ENCODE measurements at places on chromosomes 6 and 20.
A peak's percentile ranks its signal among the peaks of the same experiment; 100 is the strongest.

GRCh38 chr6:45076217-45076930 lies 251.8 kb upstream of the RUNX2 start:
- DNase-seq = no peak

DNA sequence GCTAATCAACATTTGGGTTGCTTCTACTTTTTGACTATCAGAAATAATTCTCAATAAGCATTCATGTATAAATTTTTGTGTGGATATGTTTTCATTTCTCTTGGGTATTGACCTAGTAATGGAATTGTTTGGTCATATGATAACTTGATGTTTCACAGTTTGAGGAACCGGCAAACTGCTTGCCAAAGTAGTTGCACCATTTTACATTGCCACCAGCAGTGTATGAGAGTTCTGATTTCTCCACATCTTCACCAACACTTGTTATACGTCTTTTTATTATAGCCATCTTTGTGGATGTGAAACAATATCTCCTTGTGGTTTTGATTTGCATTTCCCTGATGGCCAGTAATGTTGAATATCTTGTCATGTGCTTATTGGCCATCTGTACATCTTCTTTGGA lies 42.6 kb upstream of the TGM2 start:
- DNase-seq = no peak

- no peak for DNase-seq
Measured at GRCh38 chr6:18978337-18979128, 591.4 kb downstream of the RNF144B start.

GRCh38 chr20:19024296-19025035 lies 188.0 kb upstream of the SLC24A3 start:
- DNase-seq = no peak

DNA sequence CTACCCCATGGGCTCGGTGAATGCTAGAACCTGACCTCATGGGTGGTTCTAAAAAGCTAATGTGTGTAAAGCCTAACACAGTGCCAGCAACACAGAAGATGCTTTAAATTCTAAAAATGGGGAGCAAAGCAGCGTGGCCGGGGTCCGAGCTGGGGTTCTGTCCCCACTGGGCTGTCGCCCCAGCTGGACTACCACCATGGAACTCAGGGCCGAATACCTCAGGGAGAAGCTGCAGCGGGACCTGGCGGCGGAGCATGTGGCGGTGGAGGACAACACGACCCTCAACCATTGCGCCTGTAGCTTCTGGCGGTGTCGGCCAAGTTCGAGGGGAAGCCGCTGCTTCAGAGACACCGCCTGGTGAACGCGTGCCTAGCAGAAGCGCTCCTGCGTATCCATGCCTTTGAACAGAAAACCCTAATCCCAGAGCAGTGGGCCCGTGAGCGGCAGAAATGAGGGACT lies 8.4 kb downstream of the SOX4 start:
- no peak for DNase-seq

- peak; percentile 66 for DNase-seq
Measured at GRCh38 chr6:170404036-170404435, 97.5 kb downstream of the FAM120B start.

GRCh38 chr6:95629551-95629950 lies 52.2 kb downstream of the MANEA start:
- no peak for DNase-seq

GRCh38 chr6:110649704-110650103 lies 165.6 kb downstream of the CDK19 start:
- no peak for DNase-seq

GRCh38 chr20:54869765-54870164 lies 394.4 kb downstream of the DOK5 start:
- no peak for DNase-seq

DNA sequence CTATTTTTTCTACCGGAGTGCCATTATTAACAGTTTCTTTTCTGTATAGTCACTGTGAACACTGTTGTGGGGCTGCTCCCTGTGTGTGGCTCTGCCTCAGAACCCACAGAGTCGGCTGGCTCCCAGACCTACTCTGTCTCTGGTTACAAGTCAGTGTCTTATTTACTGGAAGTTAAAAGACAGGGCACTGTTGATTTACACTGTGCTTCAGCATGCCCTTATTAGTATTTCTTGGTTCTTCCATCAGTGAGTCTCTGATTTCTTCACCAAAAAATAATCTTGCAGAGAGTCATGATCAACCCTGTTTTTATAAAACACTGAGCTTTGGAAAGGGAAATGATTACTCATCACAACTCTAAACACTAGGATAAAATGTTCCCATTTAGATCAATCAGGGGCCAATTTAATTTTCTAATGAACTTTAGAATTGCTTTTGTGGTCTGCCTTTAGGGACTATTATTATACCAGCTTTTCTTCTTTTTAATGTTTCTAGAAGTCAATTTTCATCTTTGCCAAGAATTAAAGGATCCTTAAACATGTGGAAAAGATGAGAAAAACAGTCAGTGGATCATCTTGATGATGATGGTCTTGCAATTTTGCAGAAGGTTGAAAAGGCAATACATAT lies 92.6 kb downstream of the UTRN start:
- no peak for DNase-seq

DNA sequence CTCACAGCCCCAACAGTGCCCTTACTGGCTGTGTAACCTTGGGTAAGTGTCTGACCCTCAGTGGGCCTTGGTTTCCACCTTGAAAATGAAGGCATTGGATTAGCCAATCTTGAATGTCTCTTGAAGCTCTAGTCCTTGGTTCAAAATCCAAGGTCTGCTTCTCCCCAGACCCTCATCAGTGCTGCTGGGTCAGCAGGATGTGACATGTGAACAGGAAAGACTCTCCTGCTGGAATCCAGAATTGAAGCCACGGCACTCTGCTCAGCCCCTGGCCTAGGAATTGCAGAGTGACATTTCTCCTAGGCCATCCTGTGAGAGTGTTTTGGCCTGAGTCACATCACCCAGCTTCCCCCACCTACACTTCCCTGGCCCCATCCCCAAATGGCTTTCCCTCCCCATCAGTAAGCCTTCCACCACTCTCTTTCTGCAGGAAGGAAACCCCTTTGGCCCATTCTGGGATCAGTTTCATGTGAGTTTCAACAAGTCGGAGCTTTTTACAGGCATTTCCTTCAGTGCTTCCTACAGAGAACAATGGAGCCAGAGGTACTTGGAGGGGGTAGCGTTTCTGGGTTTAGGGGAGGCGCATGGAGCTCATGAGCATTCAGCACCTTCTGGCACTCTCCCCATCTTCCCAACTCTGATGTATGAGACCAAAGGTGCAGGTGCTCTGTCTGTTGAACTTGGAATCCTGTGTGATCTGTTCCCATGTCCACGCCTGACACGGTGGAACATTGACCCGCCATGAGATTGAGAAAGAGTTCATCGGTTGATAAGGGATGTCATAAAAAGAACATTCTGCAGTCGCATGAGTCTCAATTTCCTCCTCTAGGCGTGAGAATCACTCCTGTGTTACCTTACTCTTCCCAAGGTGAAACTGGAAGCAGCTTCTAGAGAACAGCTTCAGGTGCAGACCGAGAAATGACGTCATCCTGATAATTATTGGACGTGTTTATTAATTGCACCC lies 8.8 kb downstream of the POFUT1 start:
- no peak for DNase-seq

DNA sequence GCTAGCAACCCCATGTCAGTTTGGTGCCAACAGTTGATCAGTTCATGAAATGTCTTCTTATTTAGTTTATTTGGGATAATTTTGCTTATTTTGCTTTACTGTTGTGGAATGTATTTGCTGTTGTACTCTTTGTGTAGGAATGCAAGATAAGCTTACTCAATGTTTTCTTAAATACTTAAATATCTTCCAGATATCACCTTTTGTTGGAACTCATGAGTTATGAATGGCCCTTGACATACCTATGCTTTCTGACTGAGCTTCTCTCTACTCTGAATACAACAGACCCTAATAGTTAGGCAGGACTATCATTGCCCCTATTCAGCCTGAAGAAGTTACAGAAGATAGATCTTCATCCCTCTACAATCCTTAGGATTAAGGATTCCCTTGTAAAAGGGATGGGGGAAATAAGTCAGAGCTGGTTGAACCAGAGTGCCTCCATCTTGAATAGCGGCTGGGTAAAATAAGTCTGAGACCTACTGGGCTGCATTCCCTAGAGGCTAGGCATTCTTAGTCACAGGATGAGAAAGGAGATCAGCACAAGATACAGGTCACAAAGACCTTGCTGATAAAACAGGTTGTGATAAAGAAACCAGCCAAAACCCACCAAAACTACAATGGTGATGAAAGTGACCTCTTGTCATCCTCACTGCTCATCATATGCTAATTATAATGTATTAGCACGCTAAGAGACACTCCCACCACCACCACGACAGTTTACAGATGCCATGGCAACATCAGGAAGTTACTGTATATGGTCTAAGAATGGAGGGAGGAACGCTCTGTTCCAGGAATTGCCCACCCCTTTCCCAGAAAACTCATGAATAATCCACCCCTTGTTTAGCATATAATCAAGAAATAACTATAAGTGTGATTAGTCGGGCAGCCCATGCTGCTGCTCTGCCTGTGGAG lies 196.9 kb downstream of the AKAP7 start:
- DNase-seq = no peak

DNA sequence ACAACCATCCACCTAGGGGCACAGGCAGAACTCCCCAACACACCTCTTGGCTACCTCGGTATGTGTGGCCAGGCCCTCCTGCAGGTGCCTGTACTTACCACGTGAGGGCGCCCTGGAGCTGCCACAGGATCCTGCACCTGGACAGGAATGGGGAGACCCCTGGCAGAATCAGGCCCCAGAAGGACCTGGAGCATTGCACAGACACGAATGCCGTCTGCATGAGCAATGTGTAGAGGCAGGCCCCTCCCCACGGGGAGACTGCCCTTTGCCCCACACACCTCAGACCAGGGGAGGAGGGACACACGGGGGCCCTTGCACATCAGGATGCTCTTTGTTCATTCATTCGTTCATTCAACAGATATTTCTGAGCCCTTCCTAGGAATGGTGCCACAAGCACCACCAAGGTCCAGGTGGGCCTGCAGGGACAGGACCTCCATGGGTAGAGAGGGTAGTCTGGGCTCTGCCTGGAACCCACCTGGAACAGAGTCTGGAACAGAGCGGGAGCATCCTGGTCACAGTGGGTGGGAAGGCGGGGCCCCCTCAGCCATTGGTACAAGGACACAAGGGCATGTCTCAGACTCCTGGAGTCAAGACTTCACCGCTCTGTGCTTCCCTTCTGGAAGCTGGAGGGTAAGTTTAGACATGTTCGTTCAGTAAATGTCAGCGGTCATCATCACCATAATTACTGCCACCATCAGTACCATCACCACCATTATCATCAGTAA lies 32.3 kb downstream of the YTHDF1 start:
- no peak for DNase-seq

GRCh38 chr20:48970681-48971365 lies 49.3 kb downstream of the ARFGEF2 start:
- DNase-seq = no peak

DNA sequence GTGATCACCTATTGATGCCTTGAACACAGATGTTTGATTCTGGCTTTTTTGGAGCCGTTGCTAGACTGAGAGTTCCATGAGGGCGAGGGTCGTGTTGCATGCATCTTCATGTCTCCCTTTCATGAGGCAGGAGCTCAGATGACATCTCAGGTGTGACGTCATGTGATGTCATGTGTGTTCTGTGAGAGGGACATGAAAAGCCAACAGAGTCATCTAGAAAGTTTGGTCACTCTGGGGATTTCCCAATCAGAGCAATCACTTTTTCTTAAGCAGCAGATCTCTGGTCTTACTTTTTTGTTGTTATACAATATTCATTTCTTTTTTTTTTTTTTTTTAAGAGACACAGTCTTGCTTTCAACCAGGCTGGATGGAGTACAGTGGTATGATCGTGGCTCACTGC lies 411.8 kb downstream of the PREX1 start:
- DNase-seq = no peak

DNA sequence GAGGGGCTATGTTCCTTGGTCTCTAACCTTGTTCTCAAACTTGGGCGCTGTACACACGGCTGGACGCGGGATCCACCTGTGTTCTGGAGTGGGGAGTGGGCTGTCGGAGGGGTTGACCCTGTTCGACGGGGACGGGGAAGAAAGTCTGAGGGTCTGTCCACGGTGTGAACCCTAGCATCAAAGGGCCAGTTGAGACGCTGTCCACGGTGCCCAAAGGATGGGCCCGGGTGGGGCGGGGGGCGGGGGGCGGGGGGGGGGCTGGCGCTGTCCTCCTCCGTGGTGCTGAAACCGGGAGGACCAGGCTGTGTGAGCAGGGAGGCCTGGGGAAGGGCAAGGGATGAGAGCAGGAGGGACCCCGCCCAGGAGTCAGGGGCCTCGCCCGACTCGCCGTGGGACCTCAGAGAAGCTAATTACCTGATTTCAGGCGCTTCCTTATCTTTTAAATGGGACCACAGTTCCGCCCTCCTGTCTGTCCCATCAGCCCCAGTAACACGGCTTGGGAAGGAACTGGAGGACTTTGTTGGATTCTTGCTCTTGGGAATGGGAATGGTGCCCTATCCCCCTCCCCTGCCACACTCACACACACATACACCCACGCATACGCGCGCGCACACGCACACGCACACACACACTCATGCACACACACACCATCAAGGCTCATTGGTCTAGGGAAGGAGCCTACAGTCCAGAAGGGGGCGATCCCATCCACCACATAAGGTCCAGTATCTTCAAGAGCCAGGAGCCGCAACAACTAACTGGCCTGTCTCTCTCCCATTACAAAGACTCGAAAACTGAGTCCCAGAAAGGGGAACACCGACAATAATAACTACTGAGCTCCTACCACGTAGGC lies 1.0 kb upstream of the VSTM2L start:
- no peak for DNase-seq

DNA sequence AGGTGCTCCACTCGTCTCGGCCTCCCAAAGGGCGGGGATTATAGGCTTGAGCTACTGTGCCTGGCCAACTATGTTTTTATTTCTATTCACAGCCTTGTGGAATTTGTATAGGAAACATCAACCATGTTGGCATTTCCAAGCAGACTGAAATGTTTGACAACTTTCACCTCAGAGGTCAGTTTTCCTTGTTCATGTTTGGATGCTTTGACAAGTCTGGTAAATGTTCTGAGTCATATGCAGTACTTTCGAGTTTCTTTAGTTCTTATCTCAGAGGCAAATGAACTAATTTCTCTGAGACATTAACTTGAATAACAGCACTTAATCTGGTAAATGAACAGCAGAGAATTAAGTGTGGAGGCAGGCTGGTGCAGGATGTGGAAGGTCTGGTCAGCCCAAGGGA lies 373.4 kb upstream of the SYNCRIP start:
- DNase-seq = no peak

- DNase-seq = no peak
Measured at GRCh38 chr6:54519161-54519560, 210.9 kb downstream of the TINAG start.

DNA sequence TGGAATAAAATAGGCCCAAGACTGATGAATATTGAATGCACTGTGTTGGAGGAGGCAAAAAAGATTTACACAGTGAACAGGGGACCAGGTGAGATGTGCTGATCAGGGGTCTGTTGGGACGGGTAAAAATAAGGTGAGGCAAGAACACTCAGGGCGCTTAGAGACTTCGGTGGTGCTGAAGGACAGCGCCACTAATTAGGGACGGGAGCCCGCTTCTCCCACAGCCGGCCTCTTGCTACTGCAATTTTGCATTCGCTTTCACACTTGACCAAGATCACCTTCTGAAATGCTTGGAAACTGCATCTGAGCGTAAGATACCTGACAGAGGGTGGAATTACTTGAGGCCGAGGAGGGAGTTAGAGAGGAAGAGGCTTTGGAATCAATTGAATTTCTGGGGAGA lies 7.3 kb downstream of the TFAP2D start:
- no peak for DNase-seq

- no peak for DNase-seq
Measured at GRCh38 chr20:62495749-62496567, 20.2 kb upstream of the GATA5 start.

- no peak for DNase-seq
Measured at GRCh38 chr6:129510950-129511349, 199.0 kb downstream of the ARHGAP18 start.
